ENCODE measurements at places on chromosomes 4 and X.
A peak's percentile ranks its signal among the peaks of the same experiment; 100 is the strongest.

DNA sequence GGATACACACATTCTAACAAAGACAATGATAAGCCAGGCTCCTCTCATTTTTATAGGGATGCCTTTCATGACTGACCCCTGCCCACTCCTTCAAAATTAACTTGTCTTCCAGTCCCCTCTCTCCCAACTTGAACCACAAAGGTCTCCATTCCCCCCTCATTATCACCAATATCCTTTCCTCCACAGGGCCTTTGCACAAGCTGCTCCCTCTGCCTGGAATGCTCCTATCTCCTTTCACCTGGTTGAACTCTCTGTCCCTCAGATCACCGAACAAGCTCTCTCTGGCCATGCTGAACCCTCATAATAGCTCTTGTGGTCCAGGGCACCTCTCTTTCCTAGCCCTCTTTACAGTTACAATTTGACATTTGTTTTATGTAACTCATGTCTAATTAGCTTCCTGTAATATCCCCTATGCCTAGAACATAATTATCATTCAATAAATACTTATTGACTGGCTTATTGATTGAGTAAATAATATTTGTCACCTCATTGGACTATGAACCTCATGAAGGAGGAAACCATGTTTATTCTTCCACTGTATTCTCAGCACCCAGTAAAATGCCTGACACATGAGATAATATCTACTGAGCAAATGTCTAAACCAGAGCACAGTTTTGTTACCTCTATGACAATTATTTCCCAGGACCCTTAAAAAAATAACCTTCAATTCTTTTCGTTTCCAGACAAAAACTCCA lies 266.3 kb upstream of the RASGEF1B start:
- no peak for DNase-seq

GRCh38 chr4:88163336-88163735 lies 4.9 kb upstream of the ABCG2 start:
- DNase-seq = no peak

- no peak for DNase-seq
Measured at GRCh38 chr4:79298484-79298883, 27.4 kb downstream of the NAA11 start.

- DNase-seq = no peak
Measured at GRCh38 chr4:13918991-13919441, 291.5 kb upstream of the BOD1L1 start.

DNA sequence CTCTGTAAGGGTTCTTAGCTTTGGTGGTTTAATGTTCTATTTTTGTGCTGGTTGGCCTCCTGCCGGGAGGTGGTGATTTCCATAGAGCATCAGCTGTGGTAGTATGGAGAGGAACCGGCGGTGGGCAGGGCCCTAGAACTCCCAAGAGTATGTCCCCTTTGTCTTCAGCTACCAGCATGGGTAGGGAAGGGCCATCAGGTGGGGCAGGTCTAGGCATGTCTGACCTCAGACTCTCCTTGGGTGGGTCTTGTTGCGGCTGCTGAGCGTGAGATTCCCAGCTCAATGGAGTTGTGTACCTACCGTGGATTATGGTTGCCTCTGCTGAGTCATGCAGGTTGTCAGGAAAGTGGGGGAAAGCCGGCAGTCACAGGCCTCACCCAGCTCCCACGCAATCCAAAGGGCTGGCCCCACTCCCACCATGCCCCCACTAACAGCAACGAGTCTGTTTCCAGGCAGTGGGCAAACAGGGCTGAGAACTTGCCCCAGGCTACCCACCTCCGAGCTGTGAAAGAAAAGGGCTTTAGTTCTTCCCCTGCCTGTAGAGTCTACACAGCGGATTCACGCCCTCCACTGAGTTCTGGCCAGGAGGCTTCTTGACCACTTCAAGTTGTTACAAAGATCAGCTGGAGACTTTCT lies 235.9 kb downstream of the RPA4 start:
- DNase-seq = peak; percentile 81

GRCh38 chr4:13430834-13431568 lies 53.1 kb downstream of the RAB28 start:
- no peak for DNase-seq

DNA sequence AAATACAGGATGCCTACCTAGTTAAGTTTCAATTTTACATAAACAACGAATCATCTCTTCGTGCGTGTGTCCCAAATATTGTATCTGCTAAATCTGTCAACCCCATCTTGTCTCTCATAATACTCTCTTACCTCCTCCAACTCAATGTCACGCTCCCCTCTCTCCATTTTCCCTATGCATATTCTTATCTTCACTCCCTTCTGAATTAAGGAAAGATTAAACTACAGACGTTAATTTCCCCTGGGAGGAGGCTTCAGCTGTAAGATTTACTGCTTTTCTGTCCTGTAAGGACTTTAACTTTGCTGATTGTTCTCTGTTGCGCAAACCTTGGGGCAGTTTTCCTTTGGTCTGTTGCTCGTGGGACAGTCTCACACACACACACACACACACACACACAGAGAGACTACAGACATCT lies 455 bp upstream of the ABCB7 start:
- no peak for DNase-seq

DNA sequence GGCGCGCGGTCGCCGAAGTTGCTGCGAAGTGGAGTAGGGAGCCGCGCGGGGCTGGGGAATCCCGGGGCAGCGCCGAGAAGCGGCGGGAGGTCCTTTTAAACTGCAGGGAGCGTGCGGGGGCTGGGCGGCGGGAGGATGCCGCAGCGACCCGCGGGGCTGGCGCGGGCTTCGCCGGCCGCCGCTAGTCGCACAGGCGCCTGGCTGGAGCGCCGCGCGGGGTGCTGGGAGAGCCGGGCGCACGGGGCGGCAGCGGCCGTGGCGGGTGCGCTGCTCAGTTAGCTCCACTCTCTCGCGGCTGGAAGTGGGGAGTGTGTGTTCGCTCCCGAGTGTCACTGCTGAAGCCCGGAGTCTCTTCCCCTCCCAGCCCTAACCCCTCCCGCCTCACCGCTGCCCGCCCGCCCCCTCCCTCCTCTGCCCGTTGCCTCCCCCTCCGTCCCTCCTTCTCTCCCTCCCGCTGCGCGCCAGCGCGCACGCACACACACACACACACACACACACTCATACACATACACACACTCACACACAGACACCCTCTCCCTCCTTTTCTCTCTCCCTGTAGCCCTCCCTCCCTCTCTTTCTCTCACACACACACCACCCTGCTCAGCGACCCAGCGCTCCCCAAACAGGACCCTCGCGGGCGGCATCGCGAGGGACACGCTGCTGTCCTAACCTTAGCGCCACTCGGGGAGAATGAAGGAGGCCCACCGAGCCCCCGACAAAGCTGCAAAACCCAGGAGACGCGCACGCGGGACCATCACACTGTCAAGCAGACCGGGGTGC lies at the start of gene NDNF:
Gene NDNF, minus strand, starts transcription at position 312 of the 780 bp plus-strand sequence. CDS start 26,698 bp downstream, outside the sequence.
- peak; percentile 73 for DNase-seq

DNA sequence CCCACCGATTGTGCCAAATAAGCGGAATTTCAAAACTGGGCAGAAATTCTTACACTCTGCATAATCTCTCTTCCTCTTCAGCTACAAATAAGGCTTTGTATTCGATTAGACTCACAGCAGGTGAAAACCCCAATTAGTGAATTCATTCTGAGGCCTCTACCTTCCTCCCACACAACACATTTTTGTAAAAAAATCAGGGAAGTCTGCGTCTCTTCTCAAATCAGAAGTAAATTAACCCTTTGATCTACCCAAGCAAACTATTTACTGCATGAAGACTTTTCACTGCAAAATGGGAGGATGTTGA lies 200.6 kb upstream of the FTHL17 start:
- no peak for DNase-seq

DNA sequence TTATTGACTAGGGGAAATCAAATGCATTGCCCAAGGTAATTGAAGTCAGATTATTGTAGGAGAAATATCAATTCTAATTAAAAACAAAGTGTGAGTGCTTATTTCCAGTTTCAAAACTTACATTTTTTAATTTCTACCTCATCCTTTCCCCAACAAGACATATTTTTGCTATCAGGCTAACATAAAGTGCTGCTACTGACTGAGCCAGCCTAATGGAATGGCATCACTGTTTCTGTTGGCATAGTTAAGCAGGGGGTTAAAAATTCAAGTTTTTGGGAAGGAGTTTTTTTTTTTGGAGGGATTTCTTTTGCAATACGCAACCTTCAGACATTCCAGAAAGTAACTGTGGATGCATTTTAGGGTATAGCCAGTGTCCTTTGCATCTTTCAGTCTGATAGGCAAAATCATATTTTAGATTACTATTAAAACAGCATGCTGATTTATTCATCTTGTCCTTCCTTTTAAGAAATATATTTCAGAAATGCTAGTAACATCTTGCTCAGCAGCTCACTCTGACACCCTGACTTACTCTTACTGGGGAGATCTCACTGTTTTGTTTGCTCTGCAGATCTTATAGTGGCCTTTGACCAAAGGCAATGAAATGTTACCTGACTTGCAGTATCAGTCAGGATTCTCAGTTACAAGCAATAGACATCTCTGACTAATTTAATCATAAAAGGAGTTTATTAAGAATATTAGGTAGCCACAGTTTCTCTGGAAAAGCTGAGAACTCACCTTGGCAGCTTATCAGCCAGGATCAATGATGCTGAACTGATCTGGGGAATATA lies 24.4 kb downstream of the GAB1 start:
- no peak for DNase-seq

DNA sequence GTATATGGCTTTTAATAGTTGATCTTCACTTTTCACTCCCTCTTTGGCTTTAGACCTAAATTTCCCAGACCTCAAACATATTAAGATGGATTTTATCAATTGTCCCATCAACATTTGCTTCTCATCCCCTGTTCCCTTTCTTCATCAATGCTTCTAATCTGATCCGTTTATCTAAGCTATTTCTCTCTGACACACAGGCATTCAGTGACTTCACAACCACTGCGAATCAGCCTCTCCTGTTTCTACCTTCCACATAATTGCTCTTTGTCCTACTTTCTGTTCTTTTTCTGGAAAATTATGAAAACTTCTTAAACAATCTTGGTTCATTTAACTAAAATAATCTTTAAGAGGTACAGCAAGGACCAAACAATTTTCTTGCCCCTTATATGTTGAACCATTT lies 115.2 kb downstream of the GLRA3 start:
- DNase-seq = no peak

- DNase-seq = no peak
Measured at GRCh38 chr4:131613824-131614216, 1535.3 kb upstream of the PCDH10 start.

- peak; percentile 59 for DNase-seq
Measured at GRCh38 chrX:53288189-53288588, 6.8 kb upstream of the IQSEC2 start.

- DNase-seq = no peak
Measured at GRCh38 chr4:1413204-1413663, 7.0 kb upstream of the NKX1-1 start.

- DNase-seq = no peak
Measured at GRCh38 chr4:118749347-118749988, 64.3 kb downstream of the METTL14 start.

DNA sequence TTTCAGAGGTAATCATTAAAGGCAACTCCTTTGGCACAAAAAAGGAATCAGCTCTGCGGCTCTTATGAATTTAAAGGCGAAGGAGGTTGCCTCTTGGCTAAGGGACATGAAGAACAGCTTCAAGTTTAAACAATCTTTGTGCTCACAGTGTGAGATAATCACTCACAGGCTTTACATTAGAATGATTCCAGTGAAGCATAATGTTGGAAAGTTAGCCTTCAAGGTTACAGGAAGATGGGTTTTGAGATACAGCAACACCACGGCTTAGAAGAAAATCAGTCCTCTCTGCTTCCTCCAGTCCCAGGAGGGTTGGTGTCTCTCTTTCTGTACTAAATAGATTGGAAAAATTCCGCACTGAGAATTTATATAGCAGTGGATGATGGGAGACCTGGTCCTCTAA lies 11.6 kb upstream of the SCD5 start:
- DNase-seq = no peak

GRCh38 chr4:175767150-175767549 lies 44.9 kb downstream of the GPM6A start:
- DNase-seq = no peak

DNA sequence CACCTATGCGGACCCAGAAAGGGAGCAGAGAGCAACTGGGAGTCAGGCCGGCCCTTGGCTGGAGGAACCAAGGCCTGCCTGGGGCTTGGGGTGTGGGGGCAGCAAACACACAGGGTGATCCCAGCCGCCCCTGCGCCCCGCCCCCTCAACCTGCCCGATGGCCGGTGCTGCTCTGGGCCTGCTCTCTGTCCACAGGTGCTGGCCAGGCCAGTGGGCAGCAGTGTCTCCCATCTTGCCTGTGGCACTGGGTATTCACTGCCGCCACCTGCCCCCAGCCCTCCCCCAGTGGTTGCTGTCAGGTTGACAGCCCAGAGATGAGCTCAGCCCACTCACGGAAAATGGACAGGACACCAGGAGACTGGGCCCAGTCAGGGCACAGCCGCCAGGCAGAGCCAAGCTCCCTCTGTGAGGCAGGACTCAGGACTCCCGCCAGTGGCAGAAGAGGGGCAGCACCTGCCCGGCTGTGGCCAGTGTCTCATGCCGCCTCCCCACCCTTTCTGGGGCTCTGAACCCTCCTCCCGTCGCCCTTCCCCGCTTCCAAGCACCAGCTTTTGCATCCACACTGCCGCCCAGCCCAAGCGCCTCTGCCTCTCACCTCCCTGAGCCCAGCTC lies 4.7 kb downstream of the NKX1-1 start:
- no peak for DNase-seq

DNA sequence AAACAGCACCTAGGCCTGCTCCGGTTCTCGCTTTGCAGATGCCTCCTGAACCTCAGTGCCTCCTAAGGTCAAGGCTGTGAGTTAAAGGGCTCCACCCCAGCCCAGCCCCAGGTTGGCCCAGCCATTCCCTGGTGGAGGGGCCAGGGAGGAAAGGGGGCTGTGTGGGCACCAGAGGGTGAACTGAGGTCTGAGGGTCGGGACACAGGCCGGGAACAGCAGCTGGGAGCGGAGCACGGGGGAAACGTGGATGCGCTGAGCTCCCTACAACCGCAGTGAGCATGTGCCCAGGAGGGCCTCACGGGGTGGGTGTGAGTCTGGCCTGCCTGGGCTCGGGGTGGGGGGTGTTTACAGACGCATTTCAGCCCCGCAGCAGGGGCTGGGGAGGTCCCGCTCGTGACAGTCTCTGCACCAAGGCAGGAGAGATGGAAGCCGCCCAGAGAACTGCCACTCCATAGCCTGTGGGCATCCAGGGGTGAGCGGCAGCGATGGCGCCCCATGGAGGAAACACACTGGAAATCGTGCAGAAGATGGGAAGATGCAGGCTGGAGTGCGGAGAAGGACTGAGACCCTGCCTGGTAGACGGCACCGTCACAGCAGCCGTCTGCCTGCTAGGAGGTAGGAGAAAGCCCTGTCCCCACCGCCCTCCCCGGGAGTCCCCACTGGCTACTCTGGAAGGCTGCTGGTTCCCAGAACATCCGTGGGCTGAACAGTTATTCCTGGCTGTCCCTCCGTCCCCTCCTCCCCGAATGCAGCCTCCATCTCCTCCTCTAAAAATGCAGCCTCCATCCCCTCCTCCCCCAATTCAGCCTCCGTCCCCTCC lies 9.9 kb upstream of the SLC25A6 start:
- no peak for DNase-seq

DNA sequence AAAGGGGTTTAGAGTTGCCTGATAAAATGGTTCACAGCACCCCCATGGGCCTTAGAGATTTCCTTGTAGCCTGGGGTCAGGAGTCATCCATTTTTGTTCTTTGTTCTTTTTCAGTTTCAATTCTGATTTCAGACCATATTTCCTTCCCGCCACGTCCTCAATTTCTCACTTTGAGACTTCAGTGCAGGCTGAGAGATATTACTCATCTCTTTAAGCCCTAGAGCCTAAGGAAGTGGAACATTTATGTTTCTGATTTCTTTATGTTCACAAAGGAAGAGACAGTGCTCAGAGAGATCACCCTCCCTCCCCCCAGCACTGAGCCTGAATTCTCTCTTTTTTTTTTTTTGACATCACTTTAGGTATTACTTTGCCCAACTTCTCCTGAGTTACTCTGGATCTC lies 56.3 kb downstream of the MSN start:
- no peak for DNase-seq
